ENCODE measurements at places on chromosomes 6 and 20.

DNA sequence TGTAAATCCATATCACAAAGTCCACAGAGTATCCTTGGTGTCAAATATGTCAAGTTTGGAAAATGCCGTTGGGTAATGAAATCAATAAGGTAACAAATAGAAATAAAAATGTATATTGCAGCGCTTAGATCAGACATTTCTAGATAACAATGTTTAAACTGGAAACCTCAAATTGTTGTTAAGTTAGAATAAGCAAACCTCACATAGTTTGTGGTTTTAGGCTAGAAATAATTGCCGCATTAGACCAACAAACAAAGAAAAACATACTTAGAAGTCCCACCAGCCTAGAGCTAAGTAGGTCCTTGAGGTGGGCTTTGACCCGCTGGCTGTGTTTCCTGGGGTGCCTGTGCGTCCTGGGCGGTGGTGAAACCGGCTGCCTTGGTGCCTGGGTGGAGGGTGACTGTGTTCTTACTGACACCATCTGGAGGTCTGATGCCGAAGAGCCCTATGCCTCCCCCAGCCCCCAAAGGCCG is 71.4 kb downstream of the DACT2 start:
- no peak for DNase-seq

- DNase-seq, result no peak
Observed at GRCh38 chr6:119224095-119224701, 125.4 kb downstream of the MAN1A1 start.

DNA sequence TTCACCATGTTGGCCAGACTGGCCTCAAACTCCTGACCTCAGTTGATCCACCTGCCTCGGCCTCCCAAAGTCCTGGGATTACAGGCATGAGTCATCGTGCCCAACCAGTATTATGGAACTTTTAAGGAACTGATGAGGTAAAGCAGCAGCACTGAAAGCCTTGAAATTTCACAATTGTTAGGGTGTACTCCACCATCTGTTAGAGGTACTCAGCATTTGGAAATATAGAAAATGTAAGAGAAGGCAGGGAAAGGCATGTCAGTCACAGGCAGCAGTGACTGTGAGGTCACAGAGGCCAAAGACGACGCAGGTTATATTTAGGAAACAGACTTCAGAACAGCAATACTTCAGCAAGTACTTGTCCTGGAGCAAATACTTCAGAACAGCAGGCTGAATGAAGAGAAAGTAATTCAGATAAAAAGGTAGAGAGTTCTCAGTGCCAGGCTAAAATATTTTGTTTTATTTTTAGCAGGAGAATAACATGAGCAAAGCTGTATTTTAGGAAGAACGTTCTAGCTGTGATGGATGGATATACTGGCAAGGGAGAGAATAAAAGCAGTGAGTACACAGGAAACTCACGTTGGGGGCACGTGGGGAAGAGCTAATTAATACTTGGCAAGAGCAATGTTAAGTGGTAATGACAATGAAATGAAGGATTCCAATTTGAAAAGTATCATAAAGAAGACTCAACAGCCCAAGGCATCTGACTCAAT is 67.2 kb downstream of the DTNBP1 start:
- no peak for DNase-seq

- no peak for DNase-seq
Observed at GRCh38 chr20:53658322-53658721, 64.7 kb upstream of the ZNF217 start.

GRCh38 chr20:19760371-19760721 is 2.3 kb downstream of the RIN2 start:
- no peak for DNase-seq

DNA sequence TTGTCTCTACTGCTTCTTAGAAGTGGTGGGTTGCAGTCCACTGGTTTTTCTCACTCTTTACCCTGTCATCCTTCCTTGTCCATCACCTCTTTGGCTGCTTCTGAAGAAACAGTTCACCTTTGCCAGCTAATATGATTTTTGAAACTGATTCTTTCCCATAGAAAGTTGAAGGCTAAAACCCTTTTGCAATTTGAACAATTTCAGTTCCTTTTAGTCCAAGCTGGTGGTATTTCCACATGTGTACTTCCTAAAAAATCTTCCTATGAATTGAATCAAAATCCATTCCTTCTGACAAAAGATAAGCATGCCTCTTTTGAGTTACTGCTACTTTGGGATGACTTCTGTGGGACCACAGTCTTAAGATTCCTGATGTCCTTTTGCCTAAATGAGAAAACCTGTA is 210.0 kb upstream of the MAN1A1 start:
- DNase-seq, result no peak

DNA sequence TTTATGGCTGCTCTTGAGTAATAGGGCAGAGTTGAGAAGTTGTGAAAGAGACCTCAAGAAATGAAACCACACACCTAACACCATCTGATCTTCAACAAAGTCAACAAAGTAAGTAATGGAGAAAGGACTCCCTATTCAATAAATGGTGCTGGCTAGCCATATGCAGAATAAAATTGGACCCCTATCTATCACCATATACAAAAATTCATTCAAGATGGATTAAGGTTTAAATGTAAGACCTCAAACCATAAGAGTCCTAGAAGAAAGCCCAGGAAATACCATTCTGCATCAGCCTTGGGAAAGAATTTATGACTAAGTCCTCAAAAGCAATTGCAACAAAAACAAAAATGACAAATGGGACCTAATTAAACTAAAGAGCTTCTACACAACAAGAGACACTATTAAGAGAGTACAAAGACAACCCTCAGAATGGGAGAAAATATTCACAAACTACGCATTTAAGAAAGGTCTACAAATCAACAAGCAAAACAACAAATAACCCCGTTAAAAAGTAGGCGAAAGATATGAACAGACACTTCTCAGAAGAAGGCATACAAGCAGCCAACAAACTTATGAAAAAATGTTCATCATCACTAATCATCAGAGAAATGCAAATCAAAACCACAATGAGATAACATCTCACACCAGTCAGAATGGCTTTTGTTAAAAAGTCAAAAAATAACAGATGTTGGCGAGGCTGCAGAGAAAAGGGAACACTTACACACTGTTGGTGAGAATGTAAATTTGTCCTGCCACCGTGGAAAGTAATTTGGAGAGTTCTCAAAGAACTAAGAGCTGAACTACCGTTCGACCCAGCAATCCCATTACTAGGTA is 4.0 kb downstream of the MAP3K5 start:
- DNase-seq, result no peak

DNA sequence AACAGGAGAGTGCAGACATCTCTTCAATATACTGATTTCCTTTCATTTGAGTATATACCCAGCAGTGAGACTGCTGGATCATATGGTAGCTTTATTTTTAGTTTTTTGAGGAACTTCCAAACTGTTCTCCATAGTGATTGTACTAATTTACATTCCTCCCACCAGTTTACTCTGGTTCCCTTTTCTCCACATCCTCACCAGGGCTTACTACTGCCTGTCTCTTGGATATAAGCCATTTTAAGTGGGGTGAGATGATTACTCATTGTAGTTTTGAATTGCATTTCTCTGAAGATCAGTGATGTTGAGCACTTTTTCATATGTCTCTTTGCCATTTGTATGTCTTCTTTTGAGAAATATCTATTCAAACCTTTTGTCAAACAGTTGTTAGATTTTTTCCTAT is 64.9 kb upstream of the HMGCLL1 start:
- no peak for DNase-seq

- no peak for DNase-seq
Observed at GRCh38 chr6:17365961-17366360, 27.4 kb upstream of the CAP2 start.

DNA sequence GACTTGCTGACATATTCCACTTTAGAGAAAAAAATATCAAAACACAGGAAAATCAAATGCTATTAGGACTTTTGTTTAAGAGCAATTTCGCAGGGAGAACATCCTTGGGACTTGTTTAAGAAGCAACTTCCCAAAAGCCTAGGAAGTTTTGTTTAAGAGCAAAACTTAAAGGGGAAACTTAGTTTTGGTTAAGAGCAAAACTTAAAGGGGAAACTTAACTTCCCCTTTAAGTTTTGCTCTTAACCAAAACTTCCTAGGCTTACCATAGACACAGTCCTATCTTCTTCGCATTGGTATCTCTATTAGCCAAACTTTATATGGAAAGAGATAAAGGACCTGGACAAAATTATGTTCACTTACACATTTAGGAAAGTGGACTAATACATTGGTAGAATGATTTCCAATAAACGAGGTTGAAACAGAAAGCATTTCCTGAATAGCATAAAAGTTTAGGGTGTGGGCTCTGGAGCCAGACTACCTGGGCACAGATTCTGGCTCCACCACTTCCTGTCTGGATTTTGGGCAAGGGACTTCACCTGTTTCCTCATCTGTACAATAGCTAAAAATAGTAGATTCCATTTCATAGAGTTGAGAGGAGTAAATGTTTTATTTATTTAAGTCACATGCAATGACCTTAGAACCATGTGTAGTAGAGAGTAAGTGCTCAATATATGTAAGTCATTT is 15.7 kb downstream of the PAQR8 start:
- no peak for DNase-seq

GRCh38 chr6:108198761-108199498 is 33.1 kb downstream of the NR2E1 start:
- DNase-seq, result no peak

- DNase-seq, result peak; percentile 33
Observed at GRCh38 chr20:43761386-43762340, 34.9 kb upstream of the GTSF1L start.

DNA sequence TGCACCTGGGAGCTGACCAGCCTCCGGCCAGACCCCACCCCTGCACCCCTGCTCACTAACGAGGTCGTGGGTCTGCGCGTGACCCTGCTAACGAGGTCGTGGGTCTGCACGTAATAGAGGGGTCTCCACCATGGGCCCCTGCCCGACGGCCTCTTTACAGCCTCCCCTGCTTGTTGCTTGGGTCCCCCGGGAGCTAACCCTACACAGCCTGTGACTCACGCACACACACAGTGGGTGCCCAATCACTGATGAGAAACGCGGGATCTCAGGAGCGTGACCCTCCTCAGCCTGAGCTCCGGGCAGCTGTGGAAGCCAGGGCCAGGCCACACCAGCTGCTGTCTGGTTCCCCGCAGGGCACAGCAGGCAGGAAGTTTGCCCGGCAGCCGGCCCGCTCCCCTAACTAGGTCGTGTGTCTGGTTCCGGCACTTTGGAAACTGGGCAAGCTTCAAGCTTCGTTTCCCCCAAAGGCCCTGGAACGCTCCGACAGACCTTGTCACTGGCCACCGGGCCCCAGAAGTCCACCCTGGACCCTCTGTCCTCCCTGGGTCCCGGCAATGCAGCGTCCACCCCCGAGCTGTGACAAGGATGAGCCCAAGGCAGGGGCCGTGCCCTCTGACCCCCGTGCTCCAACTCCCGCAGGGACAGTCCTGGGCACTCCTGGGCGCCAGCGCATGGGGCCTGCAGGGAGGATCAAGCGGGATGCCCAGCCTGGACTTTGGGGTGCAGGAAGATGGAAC is 767 bp downstream of the PTK6 start:
- peak; percentile 81 for DNase-seq

- DNase-seq, result no peak
Observed at GRCh38 chr20:10423735-10424134, 10.3 kb downstream of the MKKS start.

DNA sequence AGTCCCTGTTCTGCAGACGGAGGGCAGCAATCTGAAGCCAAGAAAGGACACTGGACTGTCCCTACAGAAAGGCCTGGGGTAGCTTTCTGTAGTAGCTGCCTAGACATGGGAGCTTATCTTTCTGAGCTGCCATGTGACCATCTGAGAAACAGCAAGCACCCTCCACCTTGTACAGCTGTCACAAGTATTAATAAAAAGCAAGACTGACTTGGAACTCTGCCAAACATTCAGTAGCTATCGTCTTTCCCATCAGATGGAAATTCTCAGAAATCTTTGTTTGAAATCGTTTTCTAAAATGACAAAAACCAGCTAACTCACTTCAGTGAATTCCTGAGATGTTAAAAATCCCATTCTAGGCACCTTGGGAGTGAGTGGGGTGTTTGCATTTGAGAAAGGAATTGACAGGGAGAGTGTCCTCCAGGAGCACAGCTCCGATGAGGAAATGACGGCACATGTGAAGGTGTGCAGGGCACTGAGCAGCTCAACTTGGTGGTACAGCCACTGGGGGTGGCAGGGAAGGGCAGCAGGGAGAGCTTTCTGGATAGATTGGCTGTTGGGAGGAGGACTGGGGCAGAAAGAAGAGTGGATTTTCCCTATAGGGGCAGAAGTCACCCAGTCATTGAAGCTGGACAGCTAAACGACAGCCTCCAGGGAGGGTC is 24.5 kb downstream of the ACSS1 start:
- DNase-seq, result no peak

- no peak for DNase-seq
Observed at GRCh38 chr20:49823152-49823847, 10.7 kb downstream of the SLC9A8 start.

GRCh38 chr6:18654821-18655220 is 267.7 kb downstream of the RNF144B start:
- DNase-seq, result no peak

- DNase-seq, result no peak
Observed at GRCh38 chr6:149065658-149066556, 251.6 kb upstream of the TAB2 start.

- DNase-seq, result no peak
Observed at GRCh38 chr6:2784061-2784460, 18.9 kb downstream of the WRNIP1 start.

DNA sequence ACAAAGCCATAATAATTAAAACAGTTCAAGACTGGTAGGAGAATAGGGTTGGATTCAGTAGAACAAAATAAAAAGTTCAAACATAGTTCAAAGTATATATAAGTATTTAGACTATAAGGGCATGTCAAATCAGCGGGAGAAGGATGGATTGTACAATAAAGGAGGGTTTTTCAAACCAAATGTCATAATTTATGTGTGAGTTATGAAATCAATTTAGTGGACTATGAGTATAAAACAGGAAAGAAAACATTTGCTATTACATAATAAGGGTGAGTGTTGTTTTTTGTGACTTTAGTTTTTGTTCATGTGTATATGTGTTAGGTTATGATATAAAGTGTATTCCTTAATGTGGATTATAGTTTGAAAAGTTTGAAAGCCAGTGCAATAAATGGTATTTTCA is 10.6 kb downstream of the ORC3 start:
- no peak for DNase-seq

DNA sequence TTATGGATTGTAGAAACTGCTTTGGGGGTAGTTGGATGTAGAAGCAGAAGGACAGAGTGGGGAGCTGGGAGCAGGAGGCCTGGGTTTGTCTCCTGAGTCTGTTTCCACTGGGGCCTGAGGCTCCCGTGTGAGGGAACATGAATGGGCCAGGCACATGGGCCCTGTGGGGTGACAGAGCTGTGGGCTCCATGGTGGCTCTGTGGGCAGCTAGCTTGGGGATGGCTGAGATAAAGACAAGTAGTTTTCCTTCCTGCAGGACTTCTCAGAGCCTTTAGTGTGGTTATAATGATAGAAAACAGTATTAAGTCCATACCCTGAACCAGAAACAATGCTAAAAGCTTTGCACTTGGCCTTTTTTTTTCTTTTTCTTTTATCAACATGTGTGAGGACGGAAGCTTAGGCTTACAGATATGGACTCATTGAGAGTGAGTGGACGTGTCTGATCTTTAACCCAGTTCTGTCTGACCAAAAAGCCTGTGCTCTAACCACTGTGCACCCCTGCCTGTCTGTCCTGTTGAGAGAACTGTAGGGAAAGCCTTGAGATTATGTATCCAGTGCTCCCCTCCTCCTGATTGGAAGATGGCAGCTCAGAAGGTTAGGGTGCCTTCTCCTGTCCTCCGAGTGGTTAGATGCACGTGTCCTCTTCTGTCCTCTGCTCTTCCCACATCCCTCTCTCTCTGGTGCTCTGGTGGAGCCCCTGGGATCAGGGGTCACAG is 98.3 kb downstream of the CDH26 start:
- no peak for DNase-seq

GRCh38 chr6:40774932-40775331 is 187.8 kb upstream of the LRFN2 start:
- DNase-seq, result no peak

All from AG08395 (cell line).